Breast epithelium (tissue), 4 donors: ENCODE measurements at places on chromosomes 12 and 14. TPM values are rescaled to one million over a fixed set of nuclear protein-coding genes. Genes with fewer than 3 reads are reported as not detected.

DNA sequence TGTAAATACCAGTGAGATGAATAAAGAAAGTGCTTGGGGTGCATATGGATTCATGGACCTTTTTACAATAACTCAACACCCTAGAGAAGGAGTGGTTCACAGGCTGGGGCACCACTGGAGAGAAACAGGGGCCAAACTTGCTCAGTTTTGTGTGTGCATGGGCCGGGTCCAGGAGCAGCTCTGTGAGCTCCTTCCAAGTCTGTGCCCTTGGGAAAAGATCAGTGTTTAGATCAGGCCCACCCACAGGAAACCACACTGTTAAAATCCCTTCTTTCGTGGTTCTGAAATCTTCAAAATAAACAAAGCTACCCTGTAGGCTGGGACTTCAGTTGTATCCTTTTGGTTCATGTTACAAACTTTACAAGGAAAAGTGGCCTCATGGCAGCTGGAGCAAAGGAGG is 156.1 kb upstream of the TMEM260 start:
- DNase-seq, result no peak

The FAM222A gene
- 1.3 TPM for total RNA-seq

DNA sequence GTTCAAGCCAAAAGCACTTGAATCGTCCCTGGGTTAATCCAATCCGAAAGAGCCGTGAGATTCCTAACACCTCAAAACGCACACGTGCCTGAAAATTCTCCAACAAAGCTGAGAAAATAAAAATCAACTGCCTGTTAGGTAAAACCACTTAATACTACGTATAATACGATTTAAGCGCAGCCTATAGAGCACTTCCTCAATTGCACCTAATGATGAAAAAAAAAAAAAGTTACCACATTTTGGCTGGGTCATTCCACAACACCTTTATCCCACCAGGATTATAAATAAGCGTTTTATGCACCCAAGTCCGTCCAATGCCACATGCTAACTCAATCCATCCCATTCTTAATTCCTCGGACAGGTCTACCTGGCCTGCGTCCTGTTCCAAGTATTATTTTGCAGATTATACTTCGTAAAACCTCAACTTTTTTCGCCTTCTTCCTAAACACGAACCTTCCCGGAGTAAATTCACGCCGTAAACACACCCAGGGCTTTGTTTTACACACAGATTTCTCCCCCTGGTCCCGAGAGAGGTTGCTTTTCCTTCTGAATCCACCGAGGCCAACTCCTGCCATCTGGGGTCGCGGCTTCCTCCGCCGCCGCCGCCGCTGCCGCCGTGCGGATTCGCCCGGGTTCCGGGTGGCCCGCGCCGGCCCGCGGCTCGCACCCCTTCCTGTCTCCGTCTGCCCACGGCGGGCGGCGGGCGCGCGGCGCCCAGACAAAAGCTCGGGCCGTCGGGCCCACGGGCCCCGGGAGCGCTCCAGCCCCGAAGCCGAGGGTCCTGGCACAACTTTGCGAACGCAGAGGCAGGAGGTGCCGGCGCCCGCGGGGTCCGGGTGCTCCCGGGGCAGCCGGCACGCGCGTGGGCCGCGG is 66.2 kb downstream of the RNF34 start:
- no peak for DNase-seq

GRCh38 chr14:92880851-92881250 is 42.1 kb upstream of the CHGA start:
- DNase-seq, result no peak

DNA sequence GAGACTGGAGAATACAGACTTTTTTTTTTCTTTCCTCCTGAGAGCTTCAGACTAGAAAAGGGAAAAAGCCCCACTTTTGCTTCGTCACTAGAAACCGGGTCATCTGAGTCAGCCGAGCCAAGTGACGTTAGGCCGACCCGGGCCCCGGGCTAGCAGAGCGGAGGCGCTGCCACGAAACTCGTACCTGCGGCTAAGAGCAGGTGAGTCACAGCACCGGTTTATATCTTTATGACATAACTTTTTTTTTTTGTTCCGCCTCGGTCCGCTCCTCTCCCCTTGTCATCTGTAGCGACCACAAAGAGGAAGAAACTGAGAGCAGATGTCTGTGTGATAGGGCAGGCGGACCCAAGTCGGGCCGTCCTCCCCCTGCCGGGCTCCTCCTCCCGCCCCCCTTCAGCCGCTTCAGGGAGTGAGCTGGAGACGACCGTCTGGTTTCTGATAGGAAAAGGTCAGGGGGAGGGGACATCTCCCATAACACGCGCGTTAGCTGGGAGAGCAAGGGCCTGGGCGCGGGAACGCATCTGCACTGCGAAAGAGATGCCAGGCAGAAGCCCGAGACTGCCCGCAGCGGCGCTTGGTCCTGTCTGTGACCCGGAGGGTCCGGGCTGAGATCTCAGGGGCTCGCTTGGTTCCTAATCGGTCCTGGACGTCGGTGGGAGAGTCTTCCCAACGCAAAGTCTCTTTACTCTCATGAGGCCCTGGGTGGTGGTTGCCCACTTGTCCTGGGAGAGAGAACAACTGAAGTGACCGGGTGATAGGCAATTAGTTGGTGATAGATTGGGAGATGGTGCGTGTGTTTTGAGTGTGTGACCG is 586 bp downstream of the TTC6 start:
- DNase-seq, result peak; percentile 62

DNA sequence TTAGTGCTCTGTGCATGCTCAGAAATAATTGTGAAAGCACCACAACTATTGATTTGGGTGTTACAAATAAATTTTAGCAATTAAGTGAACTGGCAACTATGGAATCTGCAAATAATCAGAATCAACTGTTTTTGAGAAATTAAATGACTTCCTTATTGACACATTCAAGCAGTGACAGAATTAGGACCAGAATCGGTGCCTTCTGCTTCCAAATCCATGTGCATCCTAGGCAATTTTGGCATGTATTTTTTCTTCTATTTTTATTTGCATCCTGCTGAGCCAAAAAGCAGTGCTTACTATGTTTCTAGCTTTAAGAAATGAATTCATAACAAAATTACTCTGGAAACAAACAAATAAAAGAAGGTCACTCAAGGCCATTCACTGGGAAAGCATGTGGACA is 408.2 kb downstream of the GXYLT1 start:
- DNase-seq, result no peak

The EML1 gene
- total RNA-seq, result 26.1 TPM

DNA sequence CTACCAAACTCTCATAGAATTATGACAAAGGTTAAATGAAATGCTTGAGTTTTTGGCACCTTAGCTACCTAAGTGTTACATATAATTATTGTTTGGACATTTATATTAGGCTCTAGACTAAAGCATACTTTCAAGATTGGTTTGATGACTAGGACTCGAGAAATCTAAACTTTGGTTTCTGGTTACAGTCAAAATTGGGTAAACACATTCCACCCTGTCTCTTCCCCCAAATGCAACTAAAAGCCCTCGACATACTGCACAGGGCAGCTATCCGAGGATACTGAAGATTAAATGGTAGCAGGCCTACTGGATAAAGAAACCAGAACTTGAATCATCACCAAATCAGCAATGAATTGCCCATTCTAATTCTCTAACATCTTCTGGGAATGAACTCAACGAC is 369.1 kb downstream of the PRKD1 start:
- no peak for DNase-seq

The CCDC196 gene
- total RNA-seq, result not detected

The BBOF1 gene
- total RNA-seq, result 18.7 TPM

The COQ6 gene
- total RNA-seq, result 46.9 TPM

The PTPRO gene
- 1.3 TPM for total RNA-seq

DNA sequence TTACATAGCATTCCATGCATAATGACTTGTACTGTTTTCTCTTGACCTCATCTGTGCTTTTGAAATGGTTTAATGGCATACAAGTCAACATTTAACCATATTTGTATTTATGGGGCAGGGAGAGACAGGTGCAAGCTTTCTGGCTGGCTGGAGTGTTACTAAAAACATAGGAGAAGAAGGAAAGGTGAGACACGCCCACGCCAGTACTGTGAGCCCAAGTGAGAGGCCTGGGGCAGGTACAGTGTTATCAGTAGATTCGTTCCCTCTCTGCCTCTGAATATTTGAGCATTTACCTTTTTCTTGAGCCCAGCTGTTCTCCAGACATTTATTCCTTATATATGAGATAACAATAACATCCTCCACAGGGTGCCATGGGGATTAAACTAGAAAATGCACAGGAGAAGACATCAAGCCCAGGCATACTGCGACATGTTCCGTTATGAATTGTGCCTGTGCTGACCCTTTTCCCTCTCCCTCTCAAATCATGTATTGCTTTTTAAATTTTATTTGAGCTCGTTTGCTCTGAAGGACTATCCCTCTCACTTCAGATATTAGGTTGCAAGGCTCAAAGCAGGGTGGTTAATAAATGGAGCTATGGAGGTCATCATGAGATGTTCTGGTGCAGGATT is 34.6 kb upstream of the TUBA1C start:
- DNase-seq, result no peak

DNA sequence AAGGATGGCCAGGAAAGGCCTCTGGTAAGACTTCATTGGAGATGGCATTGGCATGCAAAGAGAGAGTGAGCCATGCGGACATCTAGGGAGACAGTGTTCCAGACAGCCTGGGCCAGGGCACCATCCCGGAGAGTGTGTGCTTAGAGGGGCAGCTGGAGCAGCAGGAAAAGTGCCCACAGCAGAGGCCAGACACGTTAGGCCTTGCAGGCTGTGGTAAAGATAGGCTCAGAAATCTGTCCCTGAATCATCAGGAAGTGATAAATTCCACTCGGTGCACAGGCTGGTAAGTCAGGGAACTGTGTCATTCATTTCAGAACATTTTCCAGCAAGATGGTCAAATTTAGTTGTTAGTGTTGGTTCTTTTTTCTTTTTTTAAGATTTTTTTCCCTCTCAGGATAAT is 8.8 kb downstream of the GALNT16 start:
- DNase-seq, result no peak

- no peak for DNase-seq
Measured at GRCh38 chr12:63010698-63011097, 75.7 kb upstream of the PPM1H start.

The HOXC4 gene
- total RNA-seq, result 1.8 TPM
